NCI-H526 (cell line): ENCODE measurements at places on chromosomes 7 and 10.

DNA sequence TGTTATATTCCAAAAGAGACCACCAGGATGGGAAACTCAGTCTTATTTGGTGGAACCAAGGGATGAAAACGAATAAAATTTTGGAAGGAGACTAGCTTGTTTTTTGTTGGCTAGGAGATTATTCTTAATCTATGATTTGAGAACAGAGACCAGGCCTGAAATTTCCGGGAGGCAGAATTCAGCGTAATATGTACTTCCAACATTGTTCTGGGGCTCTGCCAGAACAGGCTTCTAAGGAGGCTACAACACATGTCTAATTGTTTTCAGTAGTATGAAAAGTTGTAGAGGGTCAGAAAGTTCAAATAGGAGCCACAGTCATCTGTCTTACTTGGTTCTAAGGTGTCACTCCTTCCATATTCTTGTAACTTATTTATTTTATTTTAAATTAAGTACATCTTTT, 1.7 kb downstream of the DDX21 start:
- DNase-seq = no peak

DNA sequence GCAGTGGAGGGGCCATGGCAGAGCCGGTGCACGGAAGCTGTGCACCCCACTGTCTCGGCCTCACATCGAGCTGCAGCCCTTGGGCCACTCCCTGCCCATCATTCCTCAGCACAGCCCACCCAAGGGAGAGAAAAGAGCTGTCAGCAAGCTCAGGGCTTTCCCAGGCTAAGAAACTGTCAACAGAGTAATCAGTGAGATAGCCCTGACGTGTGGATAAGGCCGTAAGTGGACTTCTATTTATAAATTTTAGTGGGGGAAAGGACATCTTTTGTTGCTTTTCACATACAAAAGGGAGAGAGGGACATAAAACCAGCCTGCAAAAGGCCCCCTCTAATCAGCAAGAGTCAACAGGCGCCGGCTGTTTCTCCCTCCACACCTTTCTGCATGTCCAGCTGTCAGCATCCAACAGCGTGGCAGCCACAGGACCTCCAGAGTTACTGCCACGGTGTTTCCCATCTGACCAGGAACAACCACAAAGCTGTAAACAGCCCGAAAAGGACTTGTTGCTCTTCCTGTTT, 56.8 kb upstream of the DDC start:
- no peak for DNase-seq

DNA sequence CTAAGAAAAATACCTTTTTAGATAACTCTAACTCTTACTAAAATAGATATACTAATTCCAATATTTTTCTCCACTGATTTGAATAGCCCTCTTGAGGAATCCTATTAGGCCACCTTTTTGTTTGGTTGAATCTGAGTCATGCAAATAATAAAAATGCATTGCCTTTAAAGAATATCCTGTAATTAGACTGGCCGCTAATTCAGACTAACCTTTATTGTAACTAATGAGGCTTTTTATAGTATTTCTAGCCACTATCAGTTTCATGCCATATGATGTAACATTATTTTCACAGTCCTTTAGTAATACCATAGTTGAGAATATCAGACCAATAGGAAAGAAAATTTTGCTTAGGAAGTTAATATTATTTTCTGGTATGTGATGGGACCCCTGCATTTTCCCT, 90.1 kb downstream of the CREB5 start:
- no peak for DNase-seq

DNA sequence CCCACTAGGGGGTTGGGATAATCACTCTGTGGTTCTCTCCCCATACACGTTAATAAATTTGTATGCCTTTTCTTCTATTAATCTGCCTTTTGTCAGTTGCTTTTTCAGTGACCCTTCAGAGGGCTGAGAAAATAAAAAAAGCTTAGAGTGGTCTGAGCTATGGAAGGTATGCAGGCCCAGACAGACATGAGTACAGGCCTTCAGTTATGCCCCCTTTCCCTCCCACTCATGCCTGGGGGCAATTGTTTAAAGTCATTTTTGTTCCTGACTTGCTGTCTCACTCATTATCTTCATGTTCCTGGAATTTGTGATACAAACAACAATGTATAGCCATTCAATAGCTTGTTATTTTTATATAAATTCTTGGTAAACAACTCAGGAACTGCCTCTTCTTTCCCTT, 170.8 kb downstream of the AKR1D1 start:
- DNase-seq = no peak

GRCh38 chr7:44541876-44542610, 913 bp upstream of the NPC1L1 start:
- no peak for DNase-seq

- DNase-seq = no peak
Observed at GRCh38 chr10:70311698-70312097, 27.9 kb upstream of the NPFFR1 start.

DNA sequence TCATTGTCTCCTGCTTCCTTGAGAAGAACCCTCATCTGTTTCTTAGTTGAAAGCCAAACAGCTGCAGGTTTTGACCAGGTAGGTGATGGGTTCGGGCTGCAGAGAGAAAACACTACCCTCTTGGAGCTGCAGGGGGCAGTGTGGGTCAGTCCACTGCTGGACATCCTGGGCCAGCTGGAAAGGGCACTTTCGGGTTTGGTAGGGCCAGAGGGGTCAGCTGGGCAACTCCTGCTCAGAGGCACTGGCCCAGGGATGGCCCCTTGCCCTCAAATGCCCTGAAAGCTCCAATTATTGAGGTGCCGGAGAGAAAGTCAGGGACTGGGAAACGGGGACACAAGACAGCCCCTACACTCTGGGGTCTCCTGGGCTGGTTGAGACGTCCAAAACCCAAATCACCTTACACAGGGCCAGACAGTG, 90.7 kb downstream of the MKI67 start:
- no peak for DNase-seq

GRCh38 chr10:120657371-120657770, 193.8 kb upstream of the WDR11 start:
- no peak for DNase-seq

DNA sequence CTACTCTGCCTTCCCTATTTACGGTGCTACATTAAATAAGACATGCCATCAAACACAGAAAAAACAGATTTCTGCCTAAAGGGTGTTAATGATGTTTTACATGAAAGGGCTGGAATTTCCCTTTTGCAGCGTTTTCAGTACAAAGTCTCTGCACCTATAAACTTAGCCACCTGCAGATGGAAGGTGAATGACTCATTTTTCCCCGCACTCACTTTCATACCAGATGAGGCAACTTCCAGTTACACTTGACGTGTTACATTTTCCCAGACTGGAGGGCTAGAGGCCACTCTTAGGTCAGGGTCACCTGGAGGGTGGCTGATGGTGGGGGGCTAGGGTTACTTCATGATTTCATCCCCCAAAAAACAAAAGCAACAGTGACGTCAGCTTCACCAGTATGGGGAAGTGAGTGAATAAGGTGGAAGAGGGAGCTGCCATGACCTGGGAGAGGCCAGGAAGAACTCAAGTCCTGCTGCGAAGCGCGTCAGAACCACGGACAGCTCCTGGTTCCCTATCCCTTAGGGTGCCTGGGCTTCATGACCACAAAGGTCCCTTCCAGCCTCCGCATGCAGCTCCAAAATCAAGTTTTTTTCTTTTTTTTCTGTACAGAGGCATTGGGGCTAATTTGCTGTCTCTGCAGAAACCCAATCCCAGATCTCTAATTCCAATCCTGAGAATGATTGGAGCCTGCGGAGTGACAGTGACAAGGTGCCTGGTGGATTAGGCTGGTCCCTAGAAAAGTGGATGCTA, 94.0 kb downstream of the ADARB2 start:
- DNase-seq = no peak

GRCh38 chr10:101901340-101901739, 57.7 kb upstream of the KCNIP2 start:
- DNase-seq = peak; percentile 18

DNA sequence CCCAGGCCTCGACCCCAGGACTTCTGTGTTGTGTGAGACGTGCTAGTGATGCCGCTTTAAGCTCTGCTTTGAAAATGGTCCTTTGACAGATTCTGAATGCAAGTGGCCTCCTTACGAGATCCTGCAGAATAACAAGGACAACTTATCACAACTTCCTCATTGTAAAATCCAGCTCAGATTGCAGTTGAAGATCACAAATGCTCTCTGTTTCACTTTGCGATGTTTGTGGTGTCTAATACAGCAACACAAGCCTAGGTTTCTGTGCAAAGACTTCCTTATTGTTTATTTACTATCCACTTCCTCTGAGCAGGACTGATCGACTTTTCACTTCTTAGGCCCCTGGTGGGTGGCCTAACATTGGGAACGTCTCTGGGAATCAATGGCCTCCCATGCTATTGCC, 31.7 kb upstream of the INSIG1 start:
- no peak for DNase-seq

- DNase-seq = no peak
Observed at GRCh38 chr10:131926253-131926652, 25.4 kb downstream of the PPP2R2D start.

DNA sequence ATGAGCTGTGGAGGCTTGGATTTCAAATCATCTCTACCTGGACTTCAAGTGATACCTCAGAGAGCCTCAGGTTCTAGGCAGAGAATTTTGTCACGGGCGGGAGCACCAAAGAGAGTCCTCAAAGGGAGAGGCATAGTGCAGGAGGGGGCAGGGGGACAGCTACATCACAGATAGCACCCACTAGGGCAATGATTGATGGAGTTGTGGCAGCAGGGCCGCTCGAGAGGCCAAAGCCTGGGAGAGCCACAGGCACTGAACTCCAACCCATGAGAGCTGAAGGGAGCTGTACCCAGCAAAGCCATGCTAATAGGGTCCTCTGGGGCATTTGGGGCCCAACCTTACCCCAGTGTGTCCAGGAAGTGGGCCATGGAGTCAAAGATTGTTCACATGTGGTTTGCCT, 232.0 kb upstream of the PCDH15 start:
- no peak for DNase-seq

DNA sequence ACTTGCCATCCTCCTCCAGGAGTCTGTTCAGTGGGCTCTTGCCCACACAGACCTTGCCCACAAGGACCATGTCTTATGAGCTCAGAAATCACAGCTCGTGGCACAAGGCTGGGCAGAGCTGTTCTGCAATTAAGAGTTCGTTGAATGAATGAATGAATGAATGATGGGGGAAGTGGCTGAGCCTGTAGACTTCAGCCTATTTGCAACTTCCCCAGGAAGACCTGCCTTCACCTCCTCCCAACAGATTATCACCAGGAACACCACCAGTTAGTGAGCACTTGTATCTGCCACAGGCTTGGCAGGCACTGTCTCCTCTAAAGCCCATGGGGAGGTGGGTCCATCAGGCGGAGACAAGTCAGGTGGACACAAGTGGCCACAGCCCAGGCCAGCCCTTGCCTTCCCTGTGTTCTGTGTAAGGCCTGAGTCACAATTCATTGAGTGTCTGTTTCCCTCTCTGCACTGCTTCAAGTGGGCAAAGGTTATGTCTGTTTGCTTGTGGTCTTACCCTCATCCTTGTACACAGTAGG, 1.8 kb upstream of the FGF8 start:
- no peak for DNase-seq

DNA sequence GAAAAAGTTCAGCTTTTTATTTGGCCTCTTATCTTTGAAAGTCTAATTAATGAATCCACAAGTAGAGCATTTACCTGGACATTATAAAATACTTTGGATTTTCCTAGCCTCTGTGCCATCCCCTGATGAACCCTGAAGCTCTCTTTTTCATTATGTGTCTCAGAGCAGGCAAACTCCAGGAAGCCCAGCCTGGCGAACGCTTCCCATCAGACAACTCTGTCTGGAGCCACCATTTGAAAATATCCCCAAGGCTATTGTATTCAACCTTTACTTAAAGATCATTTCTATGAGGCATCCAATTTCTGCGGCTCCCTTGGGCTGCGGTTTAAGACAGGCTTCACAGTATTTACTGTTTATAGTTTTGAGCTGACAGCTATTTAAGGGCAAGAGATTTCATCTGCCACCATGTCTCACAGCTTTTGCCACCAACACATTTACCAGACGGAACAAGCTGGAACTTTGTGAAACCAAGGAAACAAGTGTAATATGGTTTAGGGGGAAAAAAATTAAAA, 257.2 kb upstream of the GLI3 start:
- DNase-seq = no peak

GRCh38 chr10:17673471-17674061, 29.6 kb downstream of the STAM start:
- no peak for DNase-seq

- DNase-seq = no peak
Observed at GRCh38 chr10:53209944-53210611, 437.5 kb upstream of the MBL2 start.

DNA sequence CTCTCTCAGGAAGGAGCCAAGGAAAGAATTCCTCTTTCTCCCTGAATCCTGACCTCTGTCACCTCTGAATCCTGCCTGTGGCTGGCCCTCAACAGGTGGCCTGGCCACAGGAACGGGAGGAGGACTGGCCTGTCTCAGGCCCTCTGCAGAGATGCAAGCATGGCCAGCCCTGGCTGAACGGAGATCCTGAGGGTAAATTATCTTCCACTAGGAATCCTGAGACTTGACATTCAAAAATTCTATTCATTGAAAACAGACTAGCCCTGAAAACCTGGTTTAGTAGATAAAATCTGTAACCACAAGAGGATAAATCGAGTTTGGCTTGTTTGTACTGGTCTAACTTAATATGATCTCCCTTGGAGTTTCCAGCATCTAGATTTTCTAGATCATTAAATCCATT, 579.3 kb downstream of the LRMDA start:
- DNase-seq = no peak

DNA sequence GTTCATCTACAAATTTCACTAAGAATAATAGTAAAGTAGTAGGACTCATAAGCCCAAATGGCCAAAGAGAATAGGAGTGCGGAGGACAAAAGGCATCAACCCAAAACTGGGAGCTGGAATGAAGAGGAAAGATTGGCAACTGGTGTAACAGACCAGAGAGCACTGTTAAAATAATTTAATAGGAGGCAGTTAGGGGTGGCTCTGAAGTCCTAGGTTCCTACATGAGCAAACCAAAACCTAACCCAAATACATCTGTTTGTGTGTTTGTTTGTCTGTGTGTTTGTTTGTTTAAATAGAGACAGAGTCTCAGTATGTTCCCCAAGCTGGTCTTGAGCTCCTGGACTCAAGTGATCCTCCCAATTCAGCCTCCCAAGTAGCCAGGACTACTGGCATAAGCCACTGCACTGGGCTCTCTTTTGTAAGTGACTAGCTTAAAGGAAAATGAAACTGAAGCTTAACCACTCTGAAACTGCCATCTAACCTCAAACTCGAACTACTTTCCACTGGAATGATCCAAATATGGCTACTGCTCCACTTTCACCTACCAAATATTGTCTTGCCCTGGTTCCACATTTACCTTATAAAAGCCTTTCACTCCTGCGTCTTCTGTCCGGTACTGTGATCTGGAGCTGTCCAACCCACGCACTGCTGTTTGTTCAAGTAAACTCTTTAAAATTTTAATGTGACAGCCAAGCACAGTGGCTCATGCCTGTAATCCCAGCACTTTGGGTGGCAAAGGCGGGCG, 94.9 kb downstream of the AKR1D1 start:
- no peak for DNase-seq
